Memory B cell (primary cell): ENCODE measurements at places on chromosomes 5 and 9.

DNA sequence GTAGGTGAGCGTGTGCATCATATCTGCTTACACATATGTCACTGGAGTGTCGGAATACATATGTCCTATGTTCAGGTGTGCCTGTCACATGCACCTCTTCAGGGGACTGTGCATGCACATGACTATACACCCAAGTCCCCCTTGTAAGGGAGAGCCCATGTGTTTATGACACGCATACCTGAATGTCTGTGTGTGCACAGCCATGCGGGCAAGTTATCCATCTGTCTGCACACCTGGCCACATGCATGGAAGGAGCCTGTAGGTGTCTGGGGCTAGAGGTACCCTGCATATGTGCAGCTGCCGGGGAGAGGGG, 622 bp upstream of the RGS14 start:
- DNase-seq = no peak

DNA sequence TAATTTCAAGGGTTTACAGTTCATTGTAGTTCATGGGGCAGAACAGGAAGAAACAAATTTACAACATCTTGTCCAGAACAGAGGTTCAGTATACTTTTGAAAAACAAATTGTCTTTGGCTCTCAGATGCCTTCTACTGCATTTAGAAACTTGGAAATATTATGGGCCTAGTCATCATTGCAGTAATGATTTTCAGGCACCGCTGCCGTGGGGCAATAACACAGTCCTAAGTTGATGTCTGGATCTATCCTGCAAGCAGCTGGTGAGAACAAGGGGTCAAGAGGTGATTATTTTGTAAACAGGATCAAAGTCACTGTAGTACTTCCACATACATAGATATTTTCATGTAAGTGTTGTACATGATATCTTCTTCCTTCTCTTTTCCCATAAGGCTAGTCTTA, 82.5 kb upstream of the CAST start:
- DNase-seq = no peak

- DNase-seq = no peak
These were observed 556.4 kb upstream of the CTNND2 start for GRCh38 chr5:12460493-12461261.

DNA sequence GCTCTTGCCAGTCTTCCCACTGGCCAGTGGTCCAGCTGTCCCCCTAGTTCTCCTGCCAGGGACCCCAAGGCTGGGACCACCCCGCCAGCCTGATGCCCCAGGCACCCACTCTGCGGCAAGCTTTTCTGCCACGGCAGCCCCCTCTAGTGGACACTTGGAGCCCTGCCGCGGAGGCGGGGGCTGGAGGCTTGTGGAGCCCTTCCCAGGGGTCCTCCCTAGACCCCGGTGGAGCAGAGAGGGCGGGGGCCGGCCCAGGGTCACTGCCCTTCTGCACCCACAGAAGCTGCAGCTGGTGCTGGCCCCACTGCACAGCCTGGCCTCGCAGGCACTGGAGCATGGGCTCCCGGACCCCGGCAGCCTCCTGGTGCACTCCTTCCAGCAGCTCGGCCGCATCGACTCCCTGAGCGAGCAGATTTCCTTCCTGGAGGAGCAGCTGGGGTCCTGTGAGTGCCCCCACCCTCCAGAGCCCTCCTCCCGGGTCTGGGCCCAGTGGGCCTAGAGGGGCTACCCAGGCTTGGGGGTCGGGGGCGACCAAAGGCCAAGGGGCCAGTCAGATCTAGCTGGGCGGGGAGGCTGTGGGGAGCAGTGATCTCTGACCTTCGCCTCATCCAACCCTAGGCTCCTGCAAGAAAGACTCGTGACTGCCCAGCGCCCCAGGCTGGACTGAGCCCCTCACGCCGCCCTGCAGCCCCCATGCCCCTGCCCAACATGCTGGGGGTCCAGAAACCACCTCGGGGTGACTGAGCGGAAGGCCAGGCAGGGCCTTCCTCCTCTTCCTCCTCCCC, 9.1 kb downstream of the EGFL7 start:
- DNase-seq = no peak

- DNase-seq = peak; percentile 10
These were observed 104.2 kb upstream of the MVB12B start for GRCh38 chr9:126222363-126222834.

DNA sequence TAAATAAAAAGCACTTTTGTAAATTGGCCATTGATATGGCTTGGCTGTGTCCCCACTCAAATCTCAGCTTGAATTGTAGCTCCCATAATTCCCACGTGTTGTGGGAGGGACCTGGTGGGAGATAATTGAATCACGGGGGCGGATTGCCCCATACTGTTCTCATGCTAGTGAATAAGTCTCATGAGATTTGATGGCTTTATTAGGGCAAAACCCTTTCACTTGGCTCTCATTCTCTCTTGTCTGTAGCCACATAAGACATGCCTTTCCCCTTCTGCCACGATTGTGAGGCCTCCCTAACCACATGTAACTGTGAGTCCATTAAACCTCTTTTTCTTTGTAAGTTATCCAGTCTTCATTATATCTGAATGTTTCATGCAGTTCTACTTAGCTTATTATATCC, 153.2 kb downstream of the TARS1 start:
- no peak for DNase-seq

- DNase-seq = no peak
These were observed 191.0 kb upstream of the S1PR3 start for GRCh38 chr9:88800329-88800682.

DNA sequence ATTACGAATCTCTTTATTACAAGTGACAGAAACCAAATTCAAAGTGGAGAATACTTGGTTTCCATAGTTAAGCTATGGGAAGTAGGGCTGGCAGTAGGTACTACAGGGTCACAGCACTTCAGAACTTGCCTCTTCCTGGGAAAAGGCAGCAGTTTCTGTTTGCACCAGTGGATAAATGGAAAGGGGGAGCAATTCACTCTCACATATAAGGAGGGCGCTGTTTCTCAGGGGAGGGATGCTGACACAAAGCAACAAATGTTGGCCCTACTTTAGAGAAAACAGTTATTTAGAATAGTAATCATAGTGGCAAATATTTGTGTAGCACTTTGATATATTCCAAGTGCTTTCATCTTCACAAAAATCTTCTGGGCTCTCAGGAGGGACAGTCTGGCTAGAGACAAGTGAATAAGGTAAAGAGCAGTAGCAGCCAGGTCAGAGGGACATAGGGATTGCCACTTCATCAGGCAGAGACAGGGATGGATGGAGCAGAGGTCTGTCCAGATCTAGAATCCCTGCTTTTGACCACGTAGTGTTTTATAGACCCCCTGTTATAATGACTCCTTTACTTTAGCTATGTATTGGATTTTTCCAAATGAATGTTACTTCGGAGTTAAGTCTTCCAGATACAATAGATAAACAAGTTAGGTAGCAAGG, 554.8 kb upstream of the SGCD start:
- no peak for DNase-seq

DNA sequence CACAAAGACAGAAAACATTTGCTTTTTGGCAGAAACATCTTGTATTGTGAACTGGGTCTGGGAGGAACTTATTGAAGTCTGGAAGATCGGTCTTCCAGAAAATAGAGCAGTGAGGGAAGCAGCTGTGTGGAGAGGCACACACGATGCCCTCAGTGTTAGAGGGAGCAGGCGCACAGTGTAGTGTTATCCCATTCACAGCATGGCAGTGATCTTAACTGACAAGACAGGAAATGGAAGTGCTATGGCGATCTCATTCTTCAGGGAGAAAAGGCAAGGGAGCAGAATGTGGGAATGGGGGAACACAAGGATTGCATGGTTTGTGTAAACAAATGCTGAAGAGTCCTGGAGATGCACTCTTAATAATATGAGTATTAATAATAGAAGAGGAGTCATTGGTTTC, 161.0 kb downstream of the PBX3 start:
- DNase-seq = no peak

DNA sequence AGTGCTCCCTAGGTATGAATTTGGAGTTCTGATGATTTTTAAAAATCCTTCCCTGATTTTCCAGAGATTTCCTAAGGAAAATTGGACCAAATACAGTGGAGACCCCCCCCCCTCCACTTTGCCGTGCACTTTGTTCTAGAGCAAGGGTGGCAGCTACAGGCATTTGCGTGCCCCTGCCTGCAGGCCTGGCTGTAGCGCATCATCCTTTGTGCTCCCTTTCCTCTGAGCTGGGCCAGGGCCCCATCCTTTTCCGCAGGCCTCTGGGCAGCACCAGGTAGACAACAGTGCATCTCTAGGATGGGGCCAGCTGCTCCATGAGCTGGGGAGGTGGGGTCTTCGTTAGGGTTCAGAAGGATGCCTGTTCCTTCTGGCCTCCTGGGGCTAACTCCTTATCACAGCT, 39.6 kb downstream of the TRIO start:
- no peak for DNase-seq

GRCh38 chr9:111891910-111892499, 4.6 kb upstream of the UGCG start:
- DNase-seq = peak; percentile 42

- DNase-seq = no peak
These were observed 15.9 kb upstream of the DUSP1 start for GRCh38 chr5:172786736-172787462.

- DNase-seq = no peak
These were observed 625 bp upstream of the UBLCP1 start for GRCh38 chr5:159262472-159262858.

DNA sequence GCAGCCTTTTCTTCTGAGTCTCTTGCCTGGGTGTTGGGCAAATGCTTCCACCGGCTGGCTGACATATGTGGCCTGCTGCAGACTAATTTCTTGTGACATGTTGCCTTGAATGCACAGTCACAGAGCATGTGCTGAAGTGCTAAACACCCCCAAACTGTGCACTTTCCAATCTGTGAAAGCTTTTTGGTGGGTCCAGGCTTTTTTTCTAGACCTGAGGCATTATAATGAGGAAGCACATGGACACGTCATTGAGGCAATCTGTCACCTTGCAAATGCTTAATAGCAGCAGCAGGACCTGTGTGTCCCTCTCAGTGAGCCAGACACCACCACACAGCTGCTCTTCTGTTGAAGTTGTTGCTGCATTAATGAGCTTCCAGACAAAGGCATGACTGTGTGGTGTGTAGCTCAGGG, 274.7 kb downstream of the ELAVL2 start:
- DNase-seq = no peak

DNA sequence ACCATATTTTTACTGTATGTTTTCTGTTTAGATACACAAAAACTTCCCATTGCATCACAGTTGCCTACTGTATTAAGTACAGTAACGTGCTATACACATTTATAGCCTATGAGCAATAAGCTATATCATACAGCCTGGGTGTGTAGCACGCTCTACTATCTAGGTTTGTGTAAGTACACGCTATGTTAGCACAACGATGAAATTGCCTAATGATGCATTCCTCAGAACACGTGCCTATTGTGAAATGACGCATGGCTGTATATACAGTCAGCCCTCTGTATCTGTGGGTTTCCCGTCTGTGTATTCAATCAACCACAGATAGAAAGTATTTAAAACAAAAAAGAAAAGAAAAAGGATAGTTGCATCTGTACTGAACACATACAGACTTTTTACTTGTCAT, 64.2 kb downstream of the SGCD start:
- no peak for DNase-seq

DNA sequence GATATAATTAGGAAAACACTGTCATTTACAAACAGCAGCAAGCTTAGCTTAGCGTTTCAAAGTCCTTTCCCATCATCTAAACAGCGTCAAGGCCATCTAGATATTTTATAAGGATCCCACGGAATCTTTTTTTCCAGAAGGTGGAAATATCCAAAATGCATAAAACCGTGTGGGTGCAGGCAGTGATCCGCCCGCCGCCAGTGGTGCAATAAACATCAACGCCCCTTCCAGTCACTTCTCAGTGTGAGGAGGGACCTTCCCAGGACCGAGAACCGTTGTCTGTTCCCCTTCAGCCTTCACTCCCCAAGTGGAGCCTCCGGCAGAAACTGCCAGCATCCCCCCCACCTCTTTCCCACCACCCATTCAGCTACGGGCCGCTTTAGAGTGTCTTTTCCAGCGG, 22.9 kb downstream of the OLFM1 start:
- no peak for DNase-seq

DNA sequence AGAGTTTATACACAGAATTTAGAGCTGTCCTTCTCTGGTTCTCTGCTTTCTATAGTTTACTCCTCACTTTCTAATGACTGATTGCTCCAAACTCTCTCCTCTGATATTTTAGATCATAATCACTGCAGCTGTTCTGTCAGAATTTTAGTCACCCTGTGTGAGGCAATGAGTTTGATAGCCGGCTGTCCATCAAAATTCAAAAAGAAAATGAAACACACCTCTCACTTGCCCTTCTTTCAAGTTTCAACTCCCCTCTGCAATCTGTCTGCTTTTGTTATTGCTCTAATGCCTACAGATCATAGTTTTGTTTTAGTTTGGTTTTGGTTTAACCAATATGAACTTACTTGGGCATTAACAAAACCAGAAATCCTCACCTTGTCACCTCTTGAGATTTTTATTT, 23.3 kb upstream of the ABLIM3 start:
- DNase-seq = no peak

DNA sequence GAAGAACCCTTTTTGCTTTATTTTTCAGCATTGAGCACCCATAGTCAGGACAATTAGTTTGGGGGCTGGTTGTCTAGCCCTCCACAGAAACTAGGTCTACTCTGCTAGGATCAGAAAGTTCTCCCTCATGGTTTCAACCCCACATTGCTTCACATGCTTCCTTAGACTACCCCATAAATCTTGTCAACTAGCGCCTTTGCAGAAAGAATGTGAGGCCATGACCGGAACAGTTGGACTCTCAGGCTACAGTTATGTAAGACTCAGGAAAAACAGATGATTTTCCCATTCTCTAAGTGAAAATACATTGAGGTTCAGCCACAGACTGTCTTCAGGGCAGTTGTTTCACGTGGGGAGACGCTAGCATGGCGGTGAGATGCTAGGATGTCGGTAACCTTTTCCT, 255.6 kb downstream of the NR3C1 start:
- no peak for DNase-seq

DNA sequence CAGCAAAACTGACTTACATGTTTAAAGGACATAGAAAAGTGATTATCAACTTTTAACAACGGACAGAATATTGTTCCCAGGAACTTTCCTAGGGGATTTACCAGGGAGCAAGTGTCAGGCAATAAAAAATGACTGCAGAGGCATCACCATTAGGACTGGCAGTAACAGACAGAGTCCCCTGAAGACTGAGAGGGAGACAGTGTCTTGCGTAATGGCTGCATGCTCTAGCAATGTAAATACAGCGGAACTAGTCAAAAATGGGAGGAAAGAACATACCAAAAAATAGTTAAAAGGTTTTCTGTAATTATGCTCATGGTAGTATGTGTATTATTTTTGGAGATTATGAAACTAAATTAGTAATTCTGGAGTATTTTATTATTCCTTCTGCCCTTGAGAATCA, 181.8 kb downstream of the CRB2 start:
- no peak for DNase-seq

DNA sequence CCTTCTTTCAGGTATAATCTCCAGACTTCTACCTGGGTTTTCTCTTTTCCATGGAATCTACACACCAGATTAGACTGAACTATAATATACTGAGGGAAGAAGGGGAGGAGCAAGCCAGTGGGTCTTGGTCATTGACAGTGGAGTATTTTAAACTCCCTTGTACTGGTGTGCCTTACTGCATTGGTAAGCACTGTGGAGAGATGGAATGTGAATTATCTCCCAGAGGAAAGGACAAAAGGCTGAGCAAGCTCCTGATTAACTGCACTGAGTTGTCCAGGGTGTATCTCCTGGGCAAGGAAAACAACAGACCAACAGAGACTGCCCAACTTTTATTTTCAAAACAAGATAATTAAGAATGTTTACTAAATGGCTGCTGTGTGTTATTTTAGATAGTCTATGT, 29.8 kb upstream of the SLCO6A1 start:
- no peak for DNase-seq
